Dermis blood vessel endothelial cell (primary cell): ENCODE measurements at places on chromosomes 16 and 17.
A peak's percentile ranks its signal among the peaks of the same experiment; 100 is the strongest.

- DNase-seq = peak; percentile 80
Observed at GRCh38 chr17:81513753-81514488, 1.3 kb upstream of the ACTG1 start.

DNA sequence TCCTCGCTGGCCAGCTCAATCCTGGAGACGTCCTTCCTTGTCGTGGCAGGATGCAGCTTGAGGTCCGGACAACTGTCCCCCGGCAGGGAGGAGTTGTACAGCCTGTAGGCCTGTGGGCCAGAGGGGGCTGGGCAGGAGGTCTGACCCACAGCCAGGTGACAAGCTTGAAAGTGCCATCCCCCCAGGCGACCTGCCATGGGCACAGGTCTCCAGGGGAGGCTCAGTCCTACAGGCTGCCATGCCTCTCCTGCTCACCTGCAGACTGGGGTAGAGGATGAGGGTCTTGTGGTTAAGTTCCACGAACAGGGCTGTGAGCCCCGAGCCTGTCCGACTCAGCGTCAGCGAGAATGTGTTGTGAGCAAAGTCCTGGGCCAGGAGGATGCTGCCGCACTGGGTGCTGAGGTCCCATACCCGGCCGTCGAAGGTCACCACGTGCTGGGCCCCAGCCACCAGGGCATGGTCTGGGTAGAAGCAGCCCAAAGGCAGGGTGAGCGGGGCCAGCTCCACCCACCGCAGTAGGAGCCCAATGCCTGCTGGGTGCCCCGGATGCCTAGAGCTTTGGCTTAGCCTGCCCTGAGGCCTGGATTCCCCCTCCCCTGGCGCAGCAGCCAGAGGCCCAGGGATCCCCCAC, 39.8 kb downstream of the RMI2 start:
- DNase-seq = no peak

DNA sequence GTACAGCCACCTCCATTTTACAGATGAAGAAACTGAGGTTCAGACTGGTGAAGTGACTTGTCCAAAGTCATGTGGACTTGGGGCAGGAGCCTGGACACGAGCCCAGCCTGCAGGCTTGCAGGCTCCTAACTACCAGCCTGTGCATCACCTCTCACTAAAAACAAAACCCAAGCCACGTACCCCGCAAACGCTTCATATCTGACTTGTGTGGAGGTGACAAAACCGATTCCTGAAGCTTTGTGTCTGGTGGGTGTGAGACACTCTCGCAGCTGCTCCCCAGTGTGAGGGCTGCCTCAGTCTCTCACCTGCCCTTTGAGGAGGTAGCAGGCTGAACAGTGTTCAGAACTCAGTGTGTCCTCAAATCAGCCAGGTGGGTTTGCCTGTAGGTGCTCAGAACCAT, 8.4 kb downstream of the HNF1B start:
- DNase-seq = no peak

DNA sequence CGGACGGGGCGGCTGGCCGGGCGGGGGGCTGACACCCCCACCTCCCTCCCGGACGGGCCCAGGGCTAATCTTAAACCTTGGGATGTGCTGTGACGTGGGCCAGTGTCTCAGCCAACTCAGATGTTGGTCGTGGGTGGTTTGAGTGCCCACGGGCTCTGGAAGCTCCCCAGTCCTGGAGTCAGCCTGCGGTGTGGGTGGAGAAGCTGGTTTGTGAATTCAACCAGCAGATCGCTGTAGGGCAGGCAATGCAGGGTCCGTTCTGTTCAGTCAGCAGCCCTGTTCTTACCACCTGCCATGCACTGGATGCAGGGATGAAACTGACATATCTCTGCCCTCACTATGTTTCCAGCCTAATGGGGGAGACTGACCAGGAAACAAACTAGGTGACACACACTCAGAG, 8.0 kb upstream of the ZNF500 start:
- DNase-seq = no peak

GRCh38 chr16:50678531-50678930, 2.6 kb downstream of the SNX20 start:
- no peak for DNase-seq

GRCh38 chr17:10899281-10899680, 61.4 kb upstream of the PIRT start:
- DNase-seq = no peak

- DNase-seq = no peak
Observed at GRCh38 chr16:85640585-85640984, 27.5 kb downstream of the GSE1 start.

DNA sequence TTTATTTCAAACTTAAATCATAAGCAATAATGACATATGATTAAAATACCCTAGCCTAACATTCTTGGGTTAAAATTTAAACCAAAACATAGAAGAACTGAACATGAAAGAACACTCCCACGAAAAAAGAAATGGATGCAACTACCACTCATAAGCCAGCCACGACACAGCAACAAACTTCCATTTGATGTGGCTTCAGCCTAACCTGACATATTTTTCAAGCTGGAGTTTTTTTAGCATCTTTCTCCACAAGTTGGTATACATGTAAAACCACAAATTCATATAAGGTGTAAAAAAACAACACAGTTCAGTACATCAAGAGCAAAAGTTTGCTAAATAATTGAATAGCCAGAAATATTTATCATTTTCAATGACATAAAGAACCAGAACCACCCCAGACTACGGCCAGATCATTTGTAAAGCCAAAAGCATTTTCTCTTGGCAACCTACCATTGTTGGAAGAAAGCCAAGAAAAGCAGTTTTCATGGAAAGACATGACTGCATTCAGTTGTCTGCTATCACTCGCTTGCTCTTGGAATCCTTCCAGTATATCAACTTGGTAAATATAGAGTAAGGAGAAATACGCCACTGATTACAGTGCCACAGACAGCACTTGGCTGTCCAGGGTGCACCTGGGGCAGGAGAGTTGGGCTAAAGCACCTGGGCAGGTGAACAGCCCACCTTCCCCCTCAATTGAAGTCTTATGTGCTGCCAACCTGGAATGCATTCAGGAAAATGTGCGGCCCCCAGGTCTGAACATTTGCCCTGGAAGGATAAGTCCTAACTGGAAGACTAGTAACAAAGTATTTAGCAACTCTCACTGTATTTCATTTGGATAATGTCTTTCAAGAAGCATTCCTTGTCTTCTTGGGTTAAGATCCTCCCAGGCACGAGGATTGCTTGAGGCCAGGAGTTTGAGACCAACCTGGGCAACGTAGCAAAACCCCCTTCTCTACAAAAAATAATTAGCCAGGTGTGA, 60.5 kb downstream of the CREBBP start:
- peak; percentile 97 for DNase-seq

DNA sequence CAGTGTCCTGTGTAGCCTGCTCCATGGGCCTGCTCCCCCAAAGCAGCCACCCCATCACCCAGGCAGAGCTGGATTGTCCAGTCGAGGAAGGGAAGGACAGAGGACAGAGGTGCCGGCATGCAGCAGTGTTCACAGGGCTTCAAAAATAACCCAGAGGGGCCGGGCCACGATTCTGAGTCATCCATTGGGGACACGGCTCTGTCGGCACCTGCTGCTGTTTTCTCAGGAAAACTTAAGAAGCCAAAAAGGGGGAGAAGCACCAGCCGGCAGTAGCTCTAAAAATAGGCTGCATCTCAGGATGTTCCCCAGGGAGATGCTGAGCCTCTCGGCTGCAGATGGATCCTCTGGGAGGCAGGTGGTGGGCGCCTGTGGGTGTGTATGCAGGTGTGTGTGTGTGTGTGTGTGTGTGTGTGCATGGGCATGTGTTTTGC, 1.6 kb downstream of the CA7 start:
- DNase-seq = no peak

GRCh38 chr16:65075877-65076276, 46.0 kb downstream of the CDH11 start:
- no peak for DNase-seq
